OCI-M1 (cell line): ENCODE measurements at places on chromosomes 6 and 20.

GRCh38 chr6:116268589-116269293, 11.0 kb downstream of the TSPYL1 start:
- peak; percentile 93 for DNase-seq

- DNase-seq = no peak
Observed at GRCh38 chr6:119562168-119562567, 212.6 kb upstream of the MAN1A1 start.

- DNase-seq = no peak
Observed at GRCh38 chr20:45354423-45355208, 6.4 kb upstream of the SDC4 start.

- no peak for DNase-seq
Observed at GRCh38 chr6:7045331-7045730, 62.4 kb upstream of the RREB1 start.

GRCh38 chr6:36119209-36119608, 11.1 kb upstream of the MAPK13 start:
- peak; percentile 58 for DNase-seq

DNA sequence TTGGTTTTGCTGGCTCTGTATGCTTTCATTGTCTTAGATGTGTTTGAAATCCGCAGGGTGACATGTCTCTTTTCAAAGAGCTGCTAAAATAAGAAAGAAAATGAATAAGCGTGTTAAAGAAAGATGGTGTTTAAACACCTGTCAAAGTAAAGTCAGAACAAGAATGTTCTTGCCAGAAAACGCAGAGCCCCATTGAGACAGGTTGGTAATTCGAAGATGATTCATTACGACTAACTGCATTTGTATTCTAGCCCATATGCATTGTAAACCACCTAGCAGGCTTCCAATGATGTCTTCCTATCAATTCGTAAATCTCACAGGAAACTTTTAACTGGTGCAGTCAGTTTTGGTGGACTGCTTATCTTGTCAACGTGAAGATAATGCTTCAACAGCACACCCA, 16.8 kb downstream of the PHACTR2 start:
- DNase-seq = no peak

- DNase-seq = no peak
Observed at GRCh38 chr20:10856237-10857015, 182.6 kb upstream of the JAG1 start.

DNA sequence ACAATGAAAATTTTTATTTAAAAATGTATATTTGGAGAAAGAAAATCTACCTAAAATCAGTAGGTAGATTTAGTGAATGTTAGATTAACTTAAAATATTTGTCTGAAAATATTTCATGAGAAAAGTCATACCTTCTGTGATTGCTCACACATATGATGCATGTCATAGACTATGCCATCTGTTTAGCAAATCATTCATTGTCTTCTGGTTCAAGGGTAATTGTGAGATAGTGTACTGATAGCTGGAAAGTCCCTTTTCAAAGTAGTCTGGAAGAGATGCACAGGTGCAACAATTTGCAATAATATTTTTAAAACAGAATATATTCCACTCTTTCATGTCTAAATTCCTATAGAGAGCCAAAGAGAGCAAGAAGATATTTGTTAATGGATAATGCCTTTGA, 21.0 kb upstream of the RNF217 start:
- no peak for DNase-seq

- no peak for DNase-seq
Observed at GRCh38 chr20:62494980-62495748, 19.4 kb upstream of the GATA5 start.

DNA sequence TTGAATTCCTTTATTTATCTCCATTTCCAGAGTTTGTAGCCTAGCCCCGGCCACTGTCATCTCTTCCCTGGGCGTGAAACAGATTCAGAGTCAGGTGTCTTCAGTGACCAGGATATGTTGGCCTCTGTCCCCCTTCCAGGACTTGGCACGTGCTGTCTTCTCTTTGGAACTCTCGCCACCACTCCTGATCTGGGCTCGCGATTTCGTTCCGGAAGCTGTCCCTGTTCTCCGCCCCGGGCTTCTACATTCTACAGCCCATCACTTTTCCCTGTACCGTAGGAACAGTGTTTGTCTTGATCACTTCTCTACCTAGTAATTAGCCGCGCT, 739 bp downstream of the GSS start:
- DNase-seq = peak; percentile 86

DNA sequence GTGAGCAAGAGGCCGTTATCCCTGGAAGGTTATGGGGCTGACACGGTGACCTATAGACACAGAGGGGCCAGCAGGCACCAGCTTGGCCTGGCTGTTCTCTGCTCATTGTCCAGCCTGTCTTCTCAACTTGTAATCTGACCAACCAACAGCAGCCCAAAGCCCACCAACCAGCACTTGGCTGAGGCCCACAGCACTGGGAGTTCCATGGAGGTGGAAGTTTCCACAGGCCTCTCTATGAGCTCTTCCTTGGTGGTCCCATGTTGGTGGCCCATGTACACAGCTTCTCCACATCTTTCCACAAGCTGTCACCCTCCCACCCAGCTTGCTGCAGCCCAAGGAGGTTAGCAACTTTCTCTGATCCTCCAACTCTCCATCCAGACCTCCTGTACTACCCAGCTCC, 56.2 kb upstream of the KLHL31 start:
- DNase-seq = no peak

DNA sequence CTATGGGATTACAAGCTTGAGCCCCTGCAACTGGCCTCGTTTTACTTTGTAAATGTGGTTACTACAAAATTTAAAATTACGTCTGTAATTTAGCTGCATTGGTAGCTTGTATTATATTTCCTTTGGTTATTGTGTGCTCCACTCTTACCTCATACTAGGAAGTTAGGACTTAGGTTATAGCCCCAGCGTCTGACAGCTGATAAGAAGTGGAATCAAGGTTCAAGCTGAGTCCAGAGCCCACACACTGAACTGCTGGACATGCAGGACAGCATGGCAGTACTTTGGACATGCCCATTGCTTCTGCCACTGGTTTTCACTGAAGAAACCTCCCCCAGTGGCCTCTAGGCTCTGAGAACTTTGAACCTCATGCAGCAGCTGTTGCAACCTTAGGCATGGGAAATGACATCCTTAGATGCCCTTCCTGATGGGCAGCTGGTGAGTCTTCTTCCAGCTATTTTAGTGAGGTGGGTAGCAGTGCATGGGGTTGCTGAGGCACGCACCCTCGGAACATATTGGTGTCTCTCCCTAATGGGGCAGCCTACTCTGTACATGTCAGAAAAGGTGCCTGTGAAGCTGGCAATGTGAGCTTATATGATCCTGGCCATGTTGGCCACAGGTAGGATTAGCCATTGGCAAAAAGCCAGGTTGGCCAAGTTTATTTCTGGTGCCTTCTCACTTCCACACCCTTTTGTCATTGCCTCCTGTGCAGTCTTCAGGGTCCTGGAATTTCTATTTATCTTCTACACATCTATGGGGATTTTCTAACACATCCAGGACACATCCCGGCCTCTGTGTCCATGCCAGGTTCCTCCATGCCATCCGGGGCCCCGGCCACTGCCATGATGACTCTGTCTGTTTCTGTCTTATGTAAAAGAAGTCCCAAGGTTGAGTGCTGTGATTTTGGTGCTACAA, 85.3 kb downstream of the CDS2 start:
- no peak for DNase-seq

DNA sequence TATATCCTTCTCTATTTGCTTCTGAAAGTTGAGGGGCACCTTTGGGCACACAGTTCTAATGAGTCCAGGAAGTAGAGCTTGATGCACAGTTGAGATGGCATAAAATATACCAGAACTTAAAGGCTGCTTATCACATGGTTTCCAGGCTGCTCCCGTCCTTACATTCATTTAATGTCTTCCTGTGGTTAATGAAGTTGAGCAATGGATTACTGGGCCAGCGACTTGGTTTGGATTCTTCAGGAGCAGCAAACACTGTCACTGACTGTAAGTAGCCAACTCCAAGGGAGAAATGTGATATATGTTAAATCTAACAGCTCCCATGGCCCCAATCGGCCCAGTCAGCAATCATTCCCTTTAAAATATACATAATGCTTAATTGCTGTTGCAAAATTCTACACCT, 9.0 kb upstream of the TSHZ2 start:
- no peak for DNase-seq

- DNase-seq = peak; percentile 54
Observed at GRCh38 chr20:47205577-47206123, 150.8 kb downstream of the ZMYND8 start.

- no peak for DNase-seq
Observed at GRCh38 chr6:168280899-168281245, 38.7 kb downstream of the DACT2 start.

DNA sequence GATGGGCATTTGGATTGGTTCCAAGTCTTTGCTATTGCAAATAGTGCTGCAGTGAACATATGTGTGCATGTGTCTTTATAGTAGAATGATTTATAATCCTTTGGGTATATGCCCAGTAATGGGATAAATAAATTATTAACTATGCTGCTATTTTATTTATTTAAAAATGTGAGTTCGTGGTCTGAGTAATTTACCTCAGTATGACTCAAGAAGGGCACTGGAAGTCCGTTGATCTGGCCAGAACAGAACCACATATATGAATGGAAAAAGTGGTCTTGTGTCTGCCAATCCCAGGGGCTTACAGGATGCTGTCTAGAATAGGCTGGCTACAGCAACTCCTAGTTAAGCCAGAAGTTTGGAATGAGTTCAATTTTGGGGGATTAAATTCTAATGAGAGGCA, 27.6 kb upstream of the HLA-C start:
- no peak for DNase-seq

DNA sequence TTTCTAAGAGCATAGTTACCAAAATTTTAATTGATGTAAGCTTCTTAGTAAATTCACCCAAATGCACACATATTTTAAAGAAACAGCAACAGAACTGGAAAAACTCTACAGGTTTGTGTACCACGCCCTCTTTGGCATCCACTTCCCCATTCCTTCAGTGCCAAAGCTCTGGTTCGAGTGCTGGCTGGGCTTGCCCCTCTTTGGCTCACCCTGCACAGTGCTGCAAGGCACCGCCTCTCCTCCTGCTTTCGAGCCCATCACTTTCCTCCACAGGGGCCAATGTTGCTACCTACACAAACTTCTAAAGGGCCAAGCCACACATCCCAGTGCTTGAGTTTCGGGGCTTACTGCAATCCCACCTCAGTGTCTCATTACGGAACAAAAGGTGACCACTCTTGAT, 9.6 kb downstream of the LRP11 start:
- peak; percentile 8 for DNase-seq

DNA sequence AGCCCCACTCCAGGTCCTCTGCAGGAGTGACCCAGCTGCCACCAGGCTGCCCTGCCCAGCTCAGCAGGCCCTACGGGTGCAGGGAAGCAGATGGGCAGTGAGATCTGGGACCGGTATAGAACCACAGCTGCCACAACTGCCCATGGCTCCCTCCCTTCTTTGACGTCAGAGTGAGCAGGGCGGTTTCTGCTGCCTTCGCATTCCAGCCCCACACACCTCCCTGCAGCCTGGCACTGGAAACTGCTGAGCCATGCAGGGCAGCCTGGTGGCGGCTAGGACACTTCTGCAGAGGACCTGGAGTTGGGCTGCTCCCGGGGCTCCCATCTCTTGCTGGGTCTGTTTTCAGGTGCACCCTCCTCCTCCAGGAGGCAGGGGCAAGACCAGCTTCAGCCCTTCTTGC, 101.6 kb upstream of the CD93 start:
- no peak for DNase-seq

DNA sequence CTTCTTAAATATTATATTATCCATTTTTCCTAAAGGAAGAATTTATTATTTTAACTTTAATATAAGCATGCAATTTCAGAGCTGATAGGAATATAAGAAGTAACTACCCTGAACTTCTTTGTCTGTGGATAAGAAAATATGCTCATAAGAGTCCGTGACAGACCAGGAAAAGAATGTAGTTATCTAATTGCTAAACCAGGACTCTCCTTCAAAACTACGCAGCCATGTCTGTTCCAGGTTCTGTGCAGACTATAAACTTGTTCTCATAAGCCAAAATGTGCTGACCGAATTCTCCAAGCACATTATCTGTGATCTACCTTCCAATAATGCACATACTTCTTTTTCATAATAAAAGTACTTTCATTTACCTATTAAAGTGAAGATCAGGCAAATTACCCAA, 116.5 kb downstream of the TRDN start:
- DNase-seq = no peak

- DNase-seq = no peak
Observed at GRCh38 chr6:7640016-7640415, 50.0 kb downstream of the SNRNP48 start.

DNA sequence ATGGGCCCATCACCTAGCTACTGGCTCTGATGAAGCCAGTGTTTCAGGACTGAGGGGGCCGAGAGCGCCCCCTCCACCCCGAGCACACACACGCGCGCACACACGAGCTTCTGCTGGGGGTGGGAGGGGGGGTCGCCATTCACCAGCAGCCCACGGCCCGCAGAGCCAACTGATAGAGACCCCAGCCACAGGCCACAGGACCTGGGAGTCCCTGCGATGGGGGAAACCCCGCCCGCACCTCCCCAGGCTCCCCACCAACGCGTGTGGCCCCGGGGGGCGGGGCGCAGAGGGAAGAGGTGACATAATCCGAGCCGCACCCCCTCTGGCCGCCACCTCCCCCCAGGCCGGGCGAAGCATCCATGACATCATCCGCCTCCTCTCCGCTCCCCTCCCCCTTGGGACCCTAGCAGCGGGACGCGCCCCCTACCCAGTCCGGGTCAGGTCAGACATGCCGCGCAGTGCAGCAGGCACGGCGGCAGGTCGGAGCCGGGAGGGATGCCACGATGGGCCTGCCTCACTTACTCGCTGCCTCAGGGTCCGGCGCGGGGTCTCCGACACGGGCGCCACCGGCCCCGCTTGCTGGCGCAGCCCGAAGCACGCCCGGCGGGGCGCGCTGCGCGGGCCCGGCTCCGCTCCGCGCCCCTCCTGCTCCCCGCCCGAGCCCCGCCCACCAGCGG, at the start of gene LZTS3:
TSS of gene LZTS3 (minus strand) at position 617 of the 677 bp plus-strand sequence. CDS start 6,386 bp downstream, outside the sequence.
- peak; percentile 86 for DNase-seq

- DNase-seq = no peak
Observed at GRCh38 chr6:100217225-100218012, 223.4 kb upstream of the MCHR2 start.

DNA sequence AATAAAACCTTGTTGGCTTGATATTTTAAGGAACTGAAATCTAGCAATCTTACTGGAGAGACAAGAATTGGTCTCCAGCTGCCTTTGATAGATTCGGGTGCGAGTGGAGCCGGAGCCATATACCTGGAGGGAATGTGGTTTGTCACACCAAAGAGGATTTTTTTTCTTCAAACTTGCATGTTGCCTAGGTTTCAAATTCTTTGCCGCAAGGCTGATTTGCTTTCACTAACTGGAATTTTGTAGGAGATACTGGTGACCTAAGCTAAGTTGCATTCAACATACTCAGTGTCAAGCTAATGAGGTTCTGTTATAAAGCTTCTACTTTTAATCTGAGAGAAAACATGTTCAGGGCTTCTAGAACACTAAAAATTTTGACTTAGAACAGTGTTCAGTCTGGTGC, 39.7 kb upstream of the ASIP start:
- no peak for DNase-seq

- peak; percentile 94 for DNase-seq
Observed at GRCh38 chr20:32580970-32581838, 3.9 kb downstream of the NOL4L start.

- peak; percentile 12 for DNase-seq
Observed at GRCh38 chr20:3621111-3621510, 42.1 kb downstream of the GFRA4 start.
